ENCODE measurements at places on chromosomes 11 and 22.

DNA sequence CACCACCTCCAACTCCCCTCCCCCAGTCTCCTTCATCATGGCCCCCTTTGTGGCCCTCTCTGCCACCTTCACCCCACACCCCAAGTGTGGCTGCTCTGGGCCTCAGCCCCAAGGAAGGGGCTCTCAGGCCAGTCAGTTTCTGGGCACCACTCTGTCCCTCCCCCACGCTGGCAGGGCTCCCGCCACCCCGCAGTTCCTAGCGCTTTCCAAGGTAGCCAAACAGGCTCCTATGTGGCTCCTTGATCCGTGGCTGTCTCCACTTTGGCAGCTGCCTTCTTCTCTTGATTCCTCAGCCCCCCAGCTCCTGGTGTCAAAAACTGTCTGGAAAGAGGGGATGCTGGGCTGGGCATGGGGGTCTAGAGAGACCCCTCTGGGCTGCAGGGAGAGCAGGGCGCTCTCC, 10.4 kb upstream of the CACNA1I start:
- no peak for DNase-seq

DNA sequence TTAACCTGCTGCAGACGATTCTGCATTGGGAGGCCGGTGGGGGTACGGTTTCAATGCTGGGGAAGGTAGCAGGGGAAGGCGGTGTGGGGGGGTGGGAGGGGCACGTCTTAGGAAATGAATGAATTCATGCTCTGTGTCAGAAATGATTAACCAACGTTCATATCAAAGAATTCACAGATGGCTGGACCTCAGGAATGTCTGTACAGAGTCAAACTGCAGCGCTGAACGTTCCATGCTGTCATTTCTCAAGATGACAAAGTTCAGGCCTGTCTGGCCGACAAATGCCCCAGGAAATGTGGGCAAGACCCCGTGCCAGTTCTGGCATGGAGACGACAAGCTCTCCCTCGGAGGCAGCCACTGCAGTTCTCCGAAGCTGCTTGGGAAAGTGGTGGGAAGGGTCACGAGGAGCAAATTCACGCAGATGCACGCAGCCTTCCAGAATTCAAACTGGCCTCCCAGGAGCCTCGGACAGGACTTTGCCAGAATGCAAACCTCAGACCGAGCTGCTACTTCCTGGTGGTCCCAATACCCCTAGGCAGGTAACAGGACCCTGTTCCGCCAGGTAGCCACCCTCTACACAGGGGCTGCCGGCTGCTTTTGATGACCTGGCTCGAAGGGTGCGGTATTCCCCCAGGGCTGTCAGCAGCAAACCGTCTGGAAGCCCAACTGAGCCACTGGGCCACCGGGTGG, 81.5 kb downstream of the TRMU start:
- no peak for DNase-seq

DNA sequence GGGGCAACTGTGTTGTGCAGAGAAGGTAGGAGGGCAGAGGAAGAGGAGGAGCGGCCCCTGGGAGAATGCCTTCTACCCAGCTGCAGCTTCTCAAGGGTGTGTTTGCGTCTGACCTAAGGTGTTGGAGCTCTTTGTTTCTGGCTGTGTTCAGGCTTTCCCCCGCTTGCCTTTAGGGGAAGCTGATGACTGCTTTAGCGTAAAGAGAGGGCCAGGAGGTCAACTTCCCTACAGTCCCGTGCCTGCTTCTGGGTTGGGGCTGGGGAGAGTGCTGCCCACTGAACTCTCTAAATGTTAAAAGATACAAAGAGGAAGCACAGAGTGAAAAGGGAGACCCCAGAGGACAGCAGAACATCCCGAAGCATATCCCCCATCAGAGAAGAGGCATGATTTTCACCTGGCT, 99.2 kb downstream of the PTPRJ start:
- no peak for DNase-seq

- DNase-seq = peak; percentile 49
These were observed at the start of gene LIF for GRCh38 chr22:30245985-30246813. Gene LIF, minus strand, starts transcription at chr22:30246759. Its CDS starts 64 bp downstream, at chr22:30246695.

DNA sequence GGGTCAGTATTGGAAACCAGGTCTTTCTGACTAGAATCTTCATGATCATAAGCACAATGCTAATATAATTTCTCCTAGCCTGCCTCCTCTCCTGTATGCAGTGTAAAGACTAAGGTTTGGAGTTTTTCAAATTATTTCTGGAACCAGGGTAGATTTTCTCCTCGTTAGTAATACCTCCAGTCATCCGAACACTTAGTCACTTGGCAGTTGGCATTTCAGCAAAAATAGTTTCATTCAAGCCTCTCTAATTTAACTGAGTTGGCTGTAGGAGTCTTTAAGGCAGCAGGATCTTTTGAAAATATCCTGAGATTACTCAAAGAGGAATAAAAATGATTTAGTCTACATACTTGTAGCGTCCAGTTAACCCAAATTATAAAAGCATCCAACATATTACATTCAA, 6.3 kb downstream of the TYR start:
- no peak for DNase-seq

- DNase-seq = peak; percentile 46
These were observed 10.9 kb upstream of the CABP2 start for GRCh38 chr11:67534070-67534679.

GRCh38 chr22:43412808-43413795, 1.3 kb downstream of the MPPED1 start:
- no peak for DNase-seq

DNA sequence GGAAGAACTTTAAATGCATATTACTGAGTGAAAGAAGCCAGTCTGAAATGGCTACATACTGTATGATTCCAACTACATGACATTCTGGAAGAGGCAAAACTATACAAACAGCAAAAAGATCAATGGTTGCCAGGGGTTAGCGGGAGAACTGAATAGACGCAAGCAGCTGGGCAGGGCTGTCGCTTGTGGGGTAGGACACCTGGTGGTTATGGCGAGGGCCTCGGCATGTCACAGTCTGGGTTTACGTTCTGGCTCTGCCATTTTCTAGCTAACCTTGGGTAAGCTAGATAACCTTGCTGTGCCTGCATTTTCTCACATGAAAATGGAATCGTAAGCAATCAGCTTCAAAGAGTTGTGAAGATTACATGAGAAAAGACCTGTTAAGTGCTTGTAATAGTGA, 55.2 kb upstream of the SYT13 start:
- DNase-seq = peak; percentile 41

GRCh38 chr22:40220316-40221054, 42.8 kb downstream of the TNRC6B start:
- no peak for DNase-seq

DNA sequence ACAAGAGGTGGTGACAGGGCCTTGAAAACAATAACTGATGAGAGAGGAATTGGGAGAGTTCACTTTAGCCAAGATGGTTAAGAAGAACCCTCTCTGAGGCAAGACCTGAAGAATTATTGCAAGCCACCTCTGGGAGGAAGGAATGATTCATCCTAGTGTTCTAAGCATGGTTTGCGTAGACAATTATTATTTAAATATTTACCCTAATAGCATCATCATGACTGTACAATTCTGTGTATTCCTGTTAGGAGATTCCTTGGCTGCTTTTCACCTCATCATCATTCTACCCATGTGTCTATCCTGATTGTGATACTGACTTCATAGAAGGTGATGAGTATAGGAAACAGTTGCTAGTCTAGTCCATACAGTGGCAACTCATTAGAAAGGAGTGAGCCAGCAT, 264.4 kb downstream of the DDX10 start:
- no peak for DNase-seq

GRCh38 chr11:94786264-94787126, 18.3 kb downstream of the AMOTL1 start:
- peak; percentile 82 for DNase-seq

GRCh38 chr22:21907638-21908522, 40.4 kb upstream of the MAPK1 start:
- no peak for DNase-seq

DNA sequence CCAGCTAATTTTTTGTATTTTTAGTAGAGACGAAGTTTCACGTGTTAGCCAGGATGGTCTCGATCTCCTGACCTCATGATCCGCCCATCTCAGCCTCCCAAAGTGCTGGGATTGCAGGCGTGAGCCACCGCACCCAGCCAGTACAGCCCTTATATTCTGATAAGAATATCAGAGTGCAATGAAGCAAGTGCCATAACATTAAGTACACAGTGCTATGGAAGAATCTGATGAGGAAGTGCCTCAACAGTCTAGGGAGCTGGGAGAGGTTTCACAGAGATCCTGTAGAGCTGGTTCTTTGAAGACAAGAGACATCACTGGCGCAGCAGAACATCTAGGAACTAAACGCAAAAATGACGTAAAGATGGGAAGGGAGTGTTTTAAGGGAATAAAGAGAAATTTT, 2.1 kb downstream of the RTCB start:
- no peak for DNase-seq

- peak; percentile 24 for DNase-seq
These were observed 23.0 kb downstream of the MOGAT2 start for GRCh38 chr11:75740681-75741080.

DNA sequence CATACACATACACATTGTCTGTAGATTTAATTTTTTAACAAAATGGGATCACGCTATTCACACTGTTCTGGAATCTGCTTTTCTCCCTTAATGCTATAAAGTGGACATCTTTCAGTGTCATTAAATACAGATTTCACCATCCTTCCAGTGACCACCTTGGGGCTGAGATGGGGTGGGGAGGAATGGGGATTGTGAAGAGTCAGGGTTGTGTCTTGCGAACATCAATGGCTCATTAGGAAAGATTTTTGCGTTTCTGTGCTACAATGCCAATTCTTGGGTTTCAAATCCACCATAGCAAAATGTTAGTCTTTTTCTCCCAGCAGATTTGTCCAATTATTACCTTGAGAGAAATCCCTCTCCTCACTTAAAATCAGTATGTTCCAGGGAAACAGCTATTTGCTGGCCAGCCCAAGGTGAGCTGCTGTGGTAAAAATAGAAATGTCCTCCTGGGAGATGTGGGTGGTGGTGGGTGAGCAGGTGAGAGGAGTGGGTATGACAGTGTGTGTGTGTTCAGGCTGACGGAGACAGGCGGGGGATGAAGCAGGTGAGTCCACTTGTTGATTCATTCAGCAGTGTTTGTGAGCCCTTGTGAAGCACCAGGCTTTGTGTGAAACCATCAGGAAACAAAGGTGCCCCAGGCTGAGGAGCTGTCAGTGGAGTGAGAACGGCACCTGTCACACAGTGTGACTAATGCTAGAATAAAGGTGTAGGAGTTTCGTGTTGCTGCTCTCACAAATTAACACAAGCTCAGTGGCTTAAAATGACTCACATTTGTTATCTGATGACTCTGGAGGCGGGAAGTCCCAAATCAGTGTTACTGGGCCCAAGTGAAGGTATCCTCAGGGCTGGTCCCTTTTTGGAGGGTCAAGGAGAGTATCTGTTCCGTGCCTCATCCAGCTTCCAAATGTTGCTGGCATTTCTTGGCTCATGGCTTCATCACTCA, 1.7 kb upstream of the CBX6 start:
- peak; percentile 27 for DNase-seq
